ENCODE measurements at places on chromosomes 4 and X. TPM values are rescaled to one million over a fixed set of nuclear protein-coding genes. Genes with fewer than 3 reads are reported as not detected.

The CHRDL1 gene
- total RNA-seq, result 1.2 TPM

The IGSF1 gene
- 1.9 TPM for total RNA-seq

The TLR8 gene
- not detected for total RNA-seq

The CNGA1 gene
- total RNA-seq, result not detected

The KDR gene
- not detected for total RNA-seq

The UGT2B15 gene
- not detected for total RNA-seq

The YIPF7 gene
- not detected for total RNA-seq

The MND1 gene
- 13.4 TPM for total RNA-seq

The ARMCX2 gene
- total RNA-seq, result 1.5 TPM

GRCh38 chr4:19010761-19011160 is 989.2 kb upstream of the LCORL start:
- no peak for DNase-seq

DNA sequence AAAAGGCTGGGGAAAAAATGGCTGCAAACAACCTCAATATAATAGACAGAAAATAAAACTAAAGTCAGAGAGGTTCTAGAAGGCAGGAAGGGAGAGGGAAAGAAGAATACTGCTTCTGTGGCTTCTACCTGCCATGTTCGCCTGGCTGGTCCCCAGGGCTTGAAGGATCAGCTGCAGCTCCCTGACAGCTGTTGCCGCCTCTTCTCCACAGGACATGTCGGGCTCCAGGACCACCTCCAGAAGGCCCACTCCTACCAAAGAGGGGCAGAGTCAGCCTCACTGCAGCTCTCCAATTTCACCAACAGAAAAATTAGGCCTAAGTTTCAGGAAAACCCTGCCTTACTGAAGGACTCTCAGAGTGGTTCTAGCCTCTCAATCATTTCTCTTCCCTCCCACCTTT is 44.9 kb downstream of the GATB start:
- DNase-seq, result no peak

DNA sequence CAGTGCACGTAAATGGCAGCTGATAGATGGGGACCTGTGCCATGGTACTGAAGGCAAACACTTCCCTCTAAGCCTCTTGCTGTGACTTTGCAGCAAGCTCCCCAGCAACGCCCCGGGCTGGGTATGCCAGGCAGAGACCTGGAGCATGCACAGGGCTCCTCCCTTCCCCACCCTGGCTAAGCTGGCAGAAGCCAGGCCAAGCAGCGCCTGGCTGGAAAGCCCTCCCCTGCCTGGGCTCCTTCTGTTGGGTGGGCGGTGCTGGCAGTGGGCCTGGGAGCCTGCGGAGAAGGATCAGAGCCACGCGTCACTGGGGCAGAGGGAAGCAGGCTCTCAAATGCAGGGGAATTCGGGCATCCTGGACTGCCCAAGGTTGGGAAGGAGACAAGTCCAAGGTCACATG is 3.6 kb downstream of the ATP2B3 start:
- no peak for DNase-seq

- peak; percentile 71 for DNase-seq
These were observed 27.1 kb upstream of the MAP9 start for GRCh38 chr4:155403886-155404285.

DNA sequence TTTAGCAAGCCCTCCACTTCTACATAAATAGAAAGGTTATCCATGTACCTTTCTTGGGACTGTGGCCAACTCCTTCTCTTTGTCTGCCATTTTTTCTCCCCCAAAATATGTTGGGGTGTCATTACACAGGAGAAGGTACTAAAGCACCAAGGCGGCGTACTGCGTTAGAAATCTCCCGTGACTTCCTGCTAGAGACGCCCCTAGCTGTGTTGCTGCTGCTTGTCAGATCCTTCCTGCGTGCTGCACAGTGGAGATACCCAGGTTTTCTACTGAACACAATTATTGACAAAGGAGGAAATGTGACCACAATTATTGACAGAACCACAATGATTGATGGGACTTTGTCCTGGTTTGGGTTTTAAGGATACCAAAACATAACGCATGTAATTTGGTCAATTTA is 97.7 kb downstream of the EFHC2 start:
- no peak for DNase-seq

GRCh38 chr4:107885865-107886264 is 45.5 kb upstream of the CYP2U1 start:
- DNase-seq, result no peak

- no peak for DNase-seq
These were observed 93.0 kb downstream of the DRD5 start for GRCh38 chr4:9874385-9874784.

DNA sequence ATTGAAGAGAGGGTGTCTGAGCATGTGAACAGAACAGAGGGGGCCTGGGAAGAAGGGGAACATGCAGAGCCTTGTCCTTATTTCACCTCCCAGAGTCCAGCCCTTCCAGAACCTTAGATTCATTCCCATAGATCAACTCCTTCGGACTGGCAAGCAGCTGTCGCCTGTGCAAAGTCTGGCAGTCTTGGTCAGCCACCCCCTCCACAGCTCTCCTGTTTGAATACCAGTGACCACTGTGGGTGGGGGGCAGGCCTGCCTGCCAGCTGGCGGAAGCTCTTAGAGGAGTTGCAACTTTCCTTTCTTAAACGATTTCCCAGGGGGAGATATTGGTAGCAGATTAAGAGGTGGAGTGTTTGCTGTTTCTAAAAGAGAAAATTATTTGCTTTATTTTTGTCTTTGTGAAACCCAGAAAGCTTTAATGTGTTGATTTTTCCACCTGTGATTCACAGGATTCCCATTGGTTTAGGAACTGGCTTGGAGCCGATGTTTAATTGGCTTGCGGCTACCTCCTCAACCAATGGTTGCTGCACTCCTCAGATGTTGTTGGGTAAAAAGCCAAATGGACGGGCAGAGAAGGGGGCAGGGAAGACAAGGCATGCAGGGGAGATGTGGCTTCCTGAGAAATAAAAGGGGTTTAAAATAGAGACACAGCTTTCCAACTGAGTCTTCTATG is 62.2 kb upstream of the PRPS1 start:
- peak; percentile 68 for DNase-seq

DNA sequence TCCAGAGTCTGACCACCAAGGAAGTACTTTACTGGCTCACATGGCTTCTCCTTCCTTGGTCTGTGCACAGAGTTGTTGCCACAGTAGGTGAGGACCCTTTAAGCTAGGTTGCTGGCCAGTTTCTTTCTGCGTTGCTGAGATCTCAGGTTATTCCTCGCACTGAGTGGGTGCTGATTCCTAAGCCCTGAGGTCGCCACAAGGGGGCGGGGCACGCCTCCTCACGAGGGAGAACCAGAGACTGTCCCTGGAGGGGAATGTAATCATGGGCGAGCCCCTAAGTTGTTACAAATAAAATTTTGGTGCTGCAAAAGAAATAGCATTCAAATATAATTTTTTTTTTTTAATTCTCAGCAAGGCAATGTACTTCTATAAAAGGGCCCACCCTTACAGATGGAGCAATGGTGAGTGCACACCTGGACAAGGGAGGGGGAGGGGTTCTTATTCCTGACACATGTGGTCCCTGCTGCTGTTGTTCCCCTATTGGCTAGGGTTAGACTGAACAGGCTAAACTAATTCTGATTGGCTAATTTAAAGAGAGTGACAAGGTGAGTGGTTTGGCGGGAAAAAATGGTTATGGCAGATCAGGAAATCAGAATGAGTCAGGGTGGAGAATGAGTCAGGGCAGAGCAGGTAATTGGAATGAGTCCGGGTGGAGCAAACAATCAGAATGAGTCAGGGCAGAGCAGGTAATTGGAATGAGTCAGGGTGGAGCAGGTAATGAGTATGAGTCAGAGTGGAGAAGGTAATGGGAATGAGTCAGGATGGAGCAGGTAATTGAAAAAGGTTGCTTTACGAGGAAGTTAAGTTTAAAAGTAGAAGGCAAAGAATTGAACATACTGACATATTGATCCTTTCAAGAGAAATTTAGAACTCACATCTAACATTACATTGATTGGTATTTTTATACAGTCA is 107.5 kb downstream of the VSIG4 start:
- DNase-seq, result peak; percentile 9

- no peak for DNase-seq
These were observed 580.3 kb downstream of the FSTL5 start for GRCh38 chr4:161583549-161583948.

- no peak for DNase-seq
These were observed 57.8 kb downstream of the SPATA4 start for GRCh38 chr4:176137631-176138030.

GRCh38 chrX:105488716-105489115 is 268.2 kb upstream of the TEX13A start:
- DNase-seq, result no peak

GRCh38 chrX:68665502-68665901 is 18.0 kb downstream of the STARD8 start:
- no peak for DNase-seq

DNA sequence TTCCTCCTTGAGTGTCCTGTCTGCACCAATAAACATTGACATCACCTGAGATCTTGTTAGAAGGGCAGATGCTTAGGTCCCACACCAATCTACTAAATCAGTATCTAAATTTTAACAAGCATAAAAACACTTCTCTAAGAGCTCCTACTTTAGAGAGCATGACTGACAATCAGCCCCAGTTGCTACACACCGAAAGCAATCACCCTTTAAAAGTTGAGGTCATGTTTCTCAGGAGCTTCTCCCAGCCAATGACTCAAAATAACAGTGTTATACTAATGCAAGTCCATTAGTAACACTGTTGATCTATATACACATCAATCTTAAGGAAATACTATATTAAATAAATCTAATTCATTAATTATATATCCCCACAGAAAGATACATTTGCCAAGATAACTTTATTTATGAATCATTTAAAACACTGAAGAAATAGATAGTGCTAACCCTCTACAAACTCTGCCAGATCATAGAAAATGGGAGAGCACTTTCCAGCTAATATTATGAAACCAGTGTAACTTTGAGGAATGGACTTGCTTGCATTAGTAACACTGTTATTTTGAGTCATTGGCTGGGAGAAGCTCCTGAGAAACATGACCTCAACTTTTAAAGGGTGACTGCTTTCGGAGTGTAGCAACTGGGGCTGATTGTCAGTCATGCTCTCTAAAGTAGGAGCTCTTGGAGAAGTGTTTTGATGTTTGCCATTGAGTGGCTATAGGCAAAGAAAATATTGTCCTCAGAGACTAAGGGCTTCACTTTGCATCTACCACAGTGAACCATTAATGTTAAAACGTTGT is 109.8 kb upstream of the HDX start:
- DNase-seq, result no peak

DNA sequence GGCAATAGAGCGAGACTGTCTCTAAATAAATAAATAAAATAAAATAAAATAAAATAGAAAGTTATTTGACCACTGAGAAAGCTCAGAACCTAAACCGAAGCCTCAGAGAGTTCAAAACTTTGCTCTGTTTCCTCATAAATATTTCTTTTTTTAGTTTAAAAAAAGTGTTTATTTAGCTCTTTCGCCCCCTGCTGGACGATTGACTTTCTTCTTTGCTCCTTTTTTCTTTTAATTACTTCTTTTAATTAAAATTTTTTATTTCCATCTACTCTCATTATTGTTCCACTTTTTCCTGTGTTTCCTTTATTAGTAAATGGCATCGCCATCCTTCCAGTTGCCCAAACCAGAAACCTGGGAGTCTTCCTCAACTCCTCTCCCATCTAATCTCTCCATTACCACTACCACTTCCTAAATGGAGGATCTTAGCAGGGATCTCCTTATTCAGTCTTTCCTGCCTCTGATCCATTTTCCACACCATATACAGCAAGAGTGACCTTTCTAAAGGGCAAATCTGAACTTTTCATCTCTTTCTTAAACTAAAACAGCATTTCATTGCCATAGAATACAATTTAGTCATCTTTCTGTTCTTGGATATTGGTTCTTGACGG is 728 bp upstream of the IL13RA2 start:
- no peak for DNase-seq

DNA sequence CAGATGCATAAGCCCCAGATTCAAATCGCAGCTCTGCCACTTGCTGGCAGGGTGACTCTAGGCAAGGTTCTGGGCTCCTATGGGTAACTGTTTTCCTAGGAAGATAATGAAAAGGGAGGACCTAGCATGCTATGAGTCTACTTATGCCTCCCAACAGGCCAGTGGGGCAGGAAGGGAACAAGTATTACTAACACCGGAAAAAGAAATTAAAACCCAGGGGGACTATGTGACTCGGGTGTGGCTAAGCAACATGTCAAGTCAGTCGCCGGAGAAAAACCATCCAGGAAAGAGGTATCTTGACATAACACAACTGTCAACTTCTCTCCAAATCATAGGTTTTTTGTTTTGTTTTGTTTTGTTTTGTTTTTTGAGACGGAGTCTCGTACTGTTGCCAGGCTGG is 45.5 kb upstream of the RBPJ start:
- no peak for DNase-seq

DNA sequence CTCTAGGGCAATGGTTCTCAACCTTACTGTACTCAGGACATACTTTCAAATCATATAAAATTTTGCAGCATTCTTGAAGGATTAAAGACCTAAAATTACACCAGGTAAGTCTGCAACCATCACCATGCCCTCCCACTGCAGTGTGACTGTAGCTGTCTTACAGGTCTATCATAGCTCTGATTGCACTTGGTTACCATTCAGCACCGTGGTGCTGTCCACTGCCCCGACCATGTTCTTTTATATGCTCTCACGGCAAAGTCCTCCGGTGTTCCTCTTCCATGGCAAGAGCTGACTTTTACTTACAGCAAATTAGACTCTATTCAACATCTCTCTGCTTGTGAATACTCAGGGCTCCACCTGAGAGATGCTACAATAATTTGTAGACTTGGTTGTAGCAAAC is 11.5 kb downstream of the CRMP1 start:
- no peak for DNase-seq

GRCh38 chr4:153809307-153809706 is 20.4 kb upstream of the SFRP2 start:
- no peak for DNase-seq

Data from H4 (cell line).